Activated CD8-positive, alpha-beta memory T cell treated with anti-CD3 and anti-CD28 coated beads for 1 hour (primary cell): ENCODE measurements at places on chromosomes 2 and 18.

DNA sequence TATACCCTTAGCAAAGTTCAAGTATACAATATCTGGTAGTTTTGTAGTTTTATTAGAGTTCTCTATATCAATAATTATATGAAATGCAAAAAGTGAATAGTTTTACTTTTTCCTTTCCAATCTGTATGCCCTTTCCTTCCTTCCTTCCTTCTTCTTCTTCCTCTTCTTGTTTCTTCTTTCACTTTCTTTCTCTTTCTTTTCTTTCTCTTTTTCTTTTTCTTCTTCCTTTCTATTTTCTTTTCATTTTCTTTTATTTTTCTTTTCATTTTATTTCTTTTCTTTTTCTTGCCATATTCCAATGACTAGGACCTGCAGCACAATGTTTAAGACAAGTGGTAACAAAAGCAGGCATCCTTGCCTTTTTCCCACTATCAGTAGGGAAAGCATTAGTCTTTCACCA is 59.8 kb downstream of the CCDC68 start:
- DNase-seq = no peak

- no peak for DNase-seq
Observed at GRCh38 chr2:158823486-158824237, 28.5 kb downstream of the DAPL1 start.

- no peak for DNase-seq
Observed at GRCh38 chr2:225196579-225196978, 154.3 kb upstream of the DOCK10 start.

- no peak for DNase-seq
Observed at GRCh38 chr2:68417926-68418325, 49.2 kb downstream of the FBXO48 start.

- DNase-seq = no peak
Observed at GRCh38 chr2:59236723-59237122, 995.6 kb upstream of the FANCL start.

- DNase-seq = no peak
Observed at GRCh38 chr18:76467371-76468190, 27.5 kb downstream of the ZNF516 start.

- no peak for DNase-seq
Observed at GRCh38 chr2:215681799-215682596, 246.1 kb upstream of the FN1 start.

- no peak for DNase-seq
Observed at GRCh38 chr18:47899107-47899840, 31.2 kb downstream of the SMAD2 start.

DNA sequence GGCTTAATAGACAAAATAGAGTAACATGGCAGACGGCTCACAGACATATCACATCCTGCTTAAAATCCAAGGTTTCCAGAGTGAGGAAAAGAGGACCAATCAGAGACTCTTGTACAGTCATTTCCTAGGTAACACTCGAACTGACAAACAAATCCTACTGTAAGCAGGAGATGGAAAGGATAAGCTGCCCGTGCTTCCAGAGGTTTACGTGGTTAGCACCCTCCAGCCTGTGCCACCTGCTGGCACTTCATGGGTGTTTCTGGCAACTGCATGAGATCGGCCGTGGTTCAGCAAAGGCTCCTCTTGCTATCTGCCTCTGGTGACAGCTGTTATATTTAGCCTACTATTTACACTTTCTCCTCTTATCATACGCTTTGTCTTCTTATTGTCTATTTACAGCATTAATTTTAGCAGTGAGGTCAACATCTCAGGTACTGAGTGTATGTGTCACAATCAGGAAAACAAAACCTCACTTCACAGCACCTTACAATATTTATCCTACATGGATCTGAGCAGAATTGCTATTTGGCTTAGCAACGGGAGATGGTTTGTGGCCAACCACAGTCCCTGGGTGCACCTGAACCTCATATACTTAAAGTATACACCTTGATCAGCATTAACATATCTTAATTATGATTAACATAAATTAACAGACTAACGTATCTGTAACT is 226.9 kb downstream of the TMEM163 start:
- DNase-seq = no peak
